Calu3 (cell line): ENCODE measurements at places on chromosomes 3 and 15. TPM values are rescaled to one million over a fixed set of nuclear protein-coding genes. Genes with fewer than 3 reads are reported as not detected.

The CLRN1 gene
- not detected in 2 replicates for total RNA-seq

The CELSR3 gene
- total RNA-seq: 24.9 and 28.5 TPM in 2 replicates

The IQCF5 gene
- total RNA-seq: not detected in 2 replicates

The CCRL2 gene
- 0.54 TPM in 1 of 2 replicates, not detected in the other for total RNA-seq

The OCA2 gene
- total RNA-seq: not detected in 2 replicates

The FOXB1 gene
- total RNA-seq: not detected in 2 replicates

The LOXL1 gene
- 2.1 and 2.2 TPM in 2 replicates for total RNA-seq

The TMEM207 gene
- 0.57 and 1.4 TPM in 2 replicates for total RNA-seq

The ITIH1 gene
- total RNA-seq: 0.47 and 1.0 TPM in 2 replicates

The SNTN gene
- total RNA-seq: 0.29 TPM in 1 of 2 replicates, not detected in the other

The IL5RA gene
- total RNA-seq: not detected in 2 replicates

The ACKR4 gene
- 4.9 and 8.1 TPM in 2 replicates for total RNA-seq

The TSEN2 gene
- 26.7 and 32.0 TPM in 2 replicates for total RNA-seq

The TRIM42 gene
- total RNA-seq: not detected in 2 replicates

The TUSC7 gene
- total RNA-seq: not detected in 2 replicates

The IQCH gene
- 5.5 and 8.1 TPM in 2 replicates for total RNA-seq

The WNT7A gene
- total RNA-seq: 2.7 and 3.5 TPM in 2 replicates

The CPN2 gene
- not detected in 2 replicates for total RNA-seq

The MORC1 gene
- not detected in 2 replicates for total RNA-seq

The MYH15 gene
- total RNA-seq: 0.35 and 0.64 TPM in 2 replicates

The VPS8 gene
- 62.5 and 72.8 TPM in 2 replicates for total RNA-seq

The GNAT1 gene
- total RNA-seq: not detected in 2 replicates

The DPPA2 gene
- not detected in 2 replicates for total RNA-seq

The GPR15 gene
- total RNA-seq: not detected in 2 replicates

The TEX55 gene
- total RNA-seq: not detected in 2 replicates

The CCPG1 gene
- 54.5 and 54.6 TPM in 2 replicates for total RNA-seq
